ENCODE measurements at places on chromosomes 6 and 20.

DNA sequence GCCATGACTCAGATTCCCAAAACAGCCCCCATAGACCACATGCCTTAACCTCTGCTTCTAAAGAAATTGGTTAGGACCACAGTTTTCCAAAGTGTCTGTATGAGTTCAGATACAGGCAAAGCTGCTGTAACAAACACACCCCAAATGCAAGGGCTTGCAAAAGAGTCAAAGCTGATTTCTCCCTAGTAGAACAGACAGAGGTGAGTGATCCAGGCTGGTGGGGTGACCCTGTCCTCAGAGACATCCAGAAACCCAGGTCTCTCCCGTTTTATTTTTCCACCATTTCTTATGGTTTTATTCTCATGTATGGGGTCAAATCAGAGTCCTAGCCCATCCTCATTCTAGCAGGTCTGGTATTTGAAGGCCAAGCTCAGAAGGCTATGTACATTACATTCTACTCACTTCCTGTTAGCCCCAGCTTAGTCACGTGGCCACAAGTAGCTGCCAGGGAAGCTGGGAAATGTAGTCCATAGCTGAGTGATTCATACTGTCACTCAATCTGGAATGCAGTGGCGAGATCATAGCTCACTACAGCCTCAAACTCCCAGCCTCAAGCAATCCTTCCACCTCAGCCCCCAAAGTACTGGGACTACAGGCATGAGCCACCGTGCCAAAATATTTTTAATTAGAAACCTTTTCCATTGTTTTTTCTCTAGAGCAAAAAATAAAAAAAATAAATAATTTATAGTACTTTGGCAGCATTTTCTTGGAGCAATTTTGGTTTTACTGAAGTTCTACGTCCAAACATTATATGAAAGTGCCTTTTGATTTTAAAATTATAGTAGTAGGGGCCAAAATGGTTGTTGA lies 175.2 kb downstream of the ZMYND8 start:
- DNase-seq: no peak

DNA sequence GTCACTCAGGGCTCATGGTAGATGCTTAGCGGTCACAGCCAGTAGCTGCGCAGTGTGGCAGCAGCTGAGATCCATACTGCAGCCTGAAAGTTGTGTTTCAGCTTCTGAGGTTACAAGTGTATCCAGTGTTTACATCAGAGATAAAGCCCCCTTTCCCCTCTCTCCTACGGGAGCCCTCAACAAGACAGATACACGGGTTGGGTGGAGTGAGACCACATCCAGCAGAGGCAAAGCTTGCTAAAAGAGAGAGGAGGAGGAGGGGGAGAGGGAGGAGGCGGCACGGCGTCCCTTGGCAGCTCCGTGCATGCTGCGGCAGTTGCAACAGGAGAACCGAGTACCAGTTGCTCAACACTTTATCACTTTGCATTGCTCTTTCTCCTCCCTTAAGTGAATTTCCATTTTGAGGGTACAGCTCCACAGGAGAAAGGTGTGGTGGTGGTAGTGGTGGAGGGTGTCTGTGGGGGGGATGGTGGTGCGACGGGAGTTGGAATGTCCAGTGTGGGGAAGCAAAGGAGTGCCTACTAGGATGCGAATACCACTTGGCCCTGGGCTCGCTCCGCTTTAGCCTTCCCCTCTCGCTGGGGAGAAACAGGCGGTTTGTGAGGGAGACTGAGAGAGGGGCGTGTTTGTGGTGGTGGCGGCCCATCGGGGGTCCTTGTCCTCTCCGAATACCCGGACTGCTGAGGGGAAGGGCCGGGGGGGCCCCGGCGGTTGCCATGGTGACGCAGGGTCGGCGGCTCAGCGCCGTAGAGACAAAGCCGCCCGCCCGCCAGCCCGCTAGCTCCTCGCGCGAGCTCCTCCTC lies 405 bp upstream of the RNF182 start:
- peak; percentile 31 for DNase-seq

GRCh38 chr20:58310291-58310782 lies 822 bp downstream of the RAB22A start:
- DNase-seq: no peak

DNA sequence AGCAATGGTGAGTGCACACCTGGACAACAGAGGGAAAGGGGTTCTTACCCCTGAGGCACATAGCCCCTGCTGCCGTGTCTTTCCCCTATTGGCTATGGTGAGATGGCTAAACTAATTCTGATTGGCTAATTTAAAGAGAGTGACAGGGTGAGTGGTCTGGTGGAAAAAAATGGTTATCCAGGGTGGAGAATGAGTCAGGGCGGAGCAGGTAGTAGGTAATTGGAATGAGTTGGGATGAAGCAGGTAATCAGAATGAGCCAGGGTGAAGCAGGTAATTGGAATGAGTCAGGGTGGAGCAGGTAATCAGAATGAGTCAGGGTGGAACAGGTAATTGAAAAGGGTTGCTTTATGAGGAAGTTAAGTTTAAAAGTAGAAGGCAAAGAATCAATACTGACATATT lies 200.3 kb downstream of the EYA4 start:
- no peak for DNase-seq

DNA sequence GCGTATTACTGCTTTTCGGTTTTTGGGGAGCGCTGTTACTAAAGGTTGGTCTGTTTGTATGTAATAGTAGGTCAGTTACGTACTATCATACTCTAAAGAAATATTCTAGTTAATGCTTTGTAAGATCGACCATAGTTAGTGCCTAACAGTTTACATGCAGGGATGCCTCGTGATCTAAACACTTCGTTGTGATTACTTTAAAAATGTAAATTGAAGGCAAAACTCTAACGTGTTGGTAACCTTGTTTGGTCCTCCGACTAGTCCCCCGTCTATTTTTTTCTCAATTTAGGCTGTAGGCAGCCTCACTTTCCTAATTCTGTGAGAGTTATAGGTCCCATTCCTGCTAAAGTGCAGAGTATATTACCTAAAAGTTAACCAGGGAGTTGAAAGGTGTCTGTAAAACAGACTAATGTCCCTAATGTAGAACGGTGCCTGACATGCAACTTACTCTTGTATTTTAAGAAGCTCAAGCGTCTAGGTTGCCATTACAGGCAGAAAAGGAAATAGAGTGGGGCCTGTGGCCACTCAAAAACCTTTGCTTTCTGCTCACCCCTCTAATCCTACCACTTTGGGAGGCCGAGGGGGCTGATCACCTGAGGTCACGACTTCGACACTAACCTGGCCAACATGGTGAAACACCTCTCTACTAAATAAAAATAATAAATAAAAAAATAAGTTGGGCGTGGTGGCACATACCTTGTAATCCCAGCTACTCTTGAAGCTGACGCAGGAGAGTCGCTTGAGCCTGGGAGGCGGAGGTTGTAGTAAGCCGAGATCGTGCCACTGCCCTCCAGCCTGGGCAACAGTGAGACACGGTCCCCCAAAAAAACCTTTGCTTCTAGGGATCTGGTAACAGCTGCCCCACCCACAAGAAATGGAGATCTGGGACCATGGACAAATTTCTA lies 37.8 kb downstream of the HFE start:
- peak; percentile 66 for DNase-seq

- no peak for DNase-seq
Measured at GRCh38 chr6:40135491-40136072, 201.3 kb upstream of the MOCS1 start.

GRCh38 chr6:127205036-127205435 lies 61.6 kb upstream of the RNF146 start:
- no peak for DNase-seq

DNA sequence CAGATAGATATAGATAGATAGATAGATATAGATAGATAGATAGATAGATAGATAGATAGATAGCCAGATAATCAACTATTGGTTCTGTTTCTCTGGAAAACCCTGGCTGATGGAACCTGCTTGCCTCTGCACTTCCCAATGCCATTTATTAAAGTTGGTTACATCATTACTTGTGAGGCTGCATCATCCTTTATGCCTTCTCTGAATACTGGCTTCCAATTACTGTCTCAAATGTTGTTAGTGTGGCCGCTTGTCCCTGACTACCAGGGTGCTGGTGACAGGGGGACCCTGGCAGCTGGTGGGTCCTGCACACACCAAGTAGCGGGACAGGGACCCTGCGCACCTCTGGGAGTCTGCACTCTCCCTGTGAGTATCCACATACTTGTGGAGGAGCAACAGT lies 3.9 kb upstream of the SLPI start:
- DNase-seq: no peak

DNA sequence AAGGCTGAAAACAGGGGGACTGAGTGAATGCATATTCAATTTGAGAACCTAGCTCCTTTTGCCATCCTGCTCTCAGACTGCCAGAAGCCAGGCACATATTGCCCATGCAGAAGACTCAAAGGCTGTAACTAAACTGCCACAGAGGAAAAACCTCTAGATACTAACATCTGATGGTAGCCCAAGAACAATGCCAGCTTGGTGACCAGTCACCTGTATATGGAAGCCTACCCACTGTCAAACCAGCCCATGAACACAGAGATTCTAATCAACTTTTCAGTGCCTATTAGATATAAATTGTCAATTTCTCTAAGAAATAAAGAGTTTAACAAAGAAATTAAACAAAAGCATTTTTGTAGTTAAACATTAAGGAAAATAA lies 34.2 kb downstream of the GPR63 start:
- no peak for DNase-seq

DNA sequence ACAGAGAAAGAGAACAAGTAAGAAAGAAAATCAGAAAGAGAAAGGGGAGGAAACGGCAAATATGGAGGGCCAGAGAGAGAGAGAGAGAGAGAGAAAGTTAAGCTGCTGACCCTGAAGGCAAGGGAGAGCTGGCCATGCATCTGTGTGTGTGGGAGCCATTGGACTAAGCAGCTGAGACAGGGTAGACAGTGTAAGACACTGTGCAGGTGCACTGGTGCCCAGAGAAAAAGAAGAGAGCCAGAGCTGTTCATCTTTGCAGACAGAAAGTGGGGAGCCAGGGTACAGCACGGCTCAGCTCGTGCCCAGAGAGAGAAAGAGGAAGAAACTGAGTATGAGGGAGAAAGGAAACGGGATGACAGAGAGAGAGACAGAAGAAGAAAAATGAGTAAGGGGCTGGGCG lies 24.2 kb upstream of the ZNF318 start:
- DNase-seq: no peak

- no peak for DNase-seq
Measured at GRCh38 chr20:30593572-30593971, 663.9 kb upstream of the DEFB115 start.

DNA sequence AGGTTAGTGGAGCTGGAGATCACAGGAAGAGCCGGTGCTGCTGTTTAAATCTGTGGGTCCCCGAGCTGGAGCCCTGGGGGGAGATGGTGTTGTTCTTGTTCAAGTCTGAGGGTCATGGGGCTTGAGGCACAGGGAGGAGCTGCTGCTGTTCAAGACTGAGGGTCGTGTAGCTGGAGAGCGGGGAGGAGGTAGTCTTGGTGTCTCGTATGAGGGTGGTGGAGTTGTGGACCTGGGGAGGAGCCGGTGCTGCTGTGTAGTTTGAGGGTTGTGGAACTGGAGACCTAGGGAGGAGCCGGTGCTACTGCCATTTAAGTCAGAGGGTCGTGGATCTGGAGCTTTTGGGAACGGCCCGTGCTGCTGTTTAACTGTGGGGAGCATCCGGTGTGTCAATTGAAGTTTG lies 112.2 kb upstream of the SULF2 start:
- no peak for DNase-seq

GRCh38 chr6:41559655-41560427 lies 13.7 kb downstream of the FOXP4 start:
- no peak for DNase-seq

- DNase-seq: no peak
Measured at GRCh38 chr6:35044761-35045421, 96.2 kb downstream of the TCP11 start.

DNA sequence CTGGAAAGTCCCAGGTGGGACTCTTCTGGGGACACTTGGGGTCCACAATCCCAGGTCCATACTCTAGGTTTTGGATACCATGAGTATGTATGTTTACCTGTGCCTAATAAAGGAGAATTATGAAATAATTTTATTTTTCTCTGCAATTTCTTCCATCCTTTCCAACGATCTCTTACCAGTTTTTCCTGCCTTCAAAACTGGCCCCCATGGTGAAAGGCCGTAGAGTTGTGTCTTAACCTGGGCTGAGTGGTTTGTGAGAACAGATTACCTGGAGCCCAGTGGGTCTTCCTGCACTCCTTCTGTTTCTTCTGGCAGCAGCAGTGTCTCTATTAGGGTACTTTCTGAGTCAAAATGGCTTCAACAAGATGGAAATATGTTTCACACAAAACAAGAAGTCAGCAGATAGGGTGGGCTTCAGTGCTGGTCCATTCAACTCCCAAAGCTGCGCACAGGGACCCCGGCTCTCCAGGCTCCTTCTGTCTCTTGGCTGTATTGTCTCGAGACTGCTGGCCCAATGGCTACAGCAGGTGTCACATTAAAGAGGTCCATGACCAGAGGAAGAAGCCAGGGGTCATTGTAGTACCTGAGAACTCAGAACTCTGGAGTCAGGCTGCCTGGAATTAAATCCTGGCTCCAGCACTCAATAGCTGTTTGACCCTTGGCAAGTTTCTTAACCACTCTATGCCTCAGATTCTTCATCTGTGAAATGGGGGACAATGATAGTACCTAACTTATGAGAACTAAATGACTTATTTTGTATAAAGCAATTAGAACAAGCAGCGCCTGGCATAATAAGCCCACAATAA lies 10.5 kb upstream of the RBCK1 start:
- no peak for DNase-seq
